Myocyte (in vitro differentiated cells): ENCODE measurements at places on chromosomes 7 and 10. TPM values are rescaled to one million over a fixed set of nuclear protein-coding genes. Genes with fewer than 3 reads are reported as not detected.

The OR13A1 gene
- not detected in 2 replicates for total RNA-seq

The HECW1 gene
- total RNA-seq, result not detected in 2 replicates

The IFIT2 gene
- total RNA-seq, result 4.5 and 7.1 TPM in 2 replicates

The NANOS1 gene
- 3.2 and 5.1 TPM in 2 replicates for total RNA-seq

The TAS2R41 gene
- not detected in 2 replicates for total RNA-seq

The GBX1 gene
- total RNA-seq, result not detected in 2 replicates

The NUTM2A gene
- 0.47 and 0.91 TPM in 2 replicates for total RNA-seq

The LIPK gene
- not detected in 2 replicates for total RNA-seq

The MMP21 gene
- not detected in 2 replicates for total RNA-seq

The HACD1 gene
- total RNA-seq, result 123 and 217 TPM in 2 replicates

The TMEM72 gene
- 0.96 and 1.6 TPM in 2 replicates for total RNA-seq

The LRRD1 gene
- 0.26 and 0.29 TPM in 2 replicates for total RNA-seq

The ADAM12 gene
- total RNA-seq, result 14.4 and 15.5 TPM in 2 replicates

The ABCA13 gene
- total RNA-seq, result 1.7 and 2.4 TPM in 2 replicates

The MACROH2A2 gene
- 10.5 and 11.2 TPM in 2 replicates for total RNA-seq

The HTRA1 gene
- 1,617 and 1,959 TPM in 2 replicates for total RNA-seq

The FFAR4 gene
- not detected in 2 replicates for total RNA-seq

The LRRC18 gene
- total RNA-seq, result not detected in 2 replicates

The OPN4 gene
- not detected in 2 replicates for total RNA-seq

The ZDHHC6 gene
- 15.3 and 26.8 TPM in 2 replicates for total RNA-seq

The EPO gene
- 0.16 and 0.88 TPM in 2 replicates for total RNA-seq

The PRF1 gene
- total RNA-seq, result not detected in 2 replicates

The OSBPL3 gene
- total RNA-seq, result 48.8 and 63.2 TPM in 2 replicates
